Activated CD8-positive, alpha-beta T cell treated with anti-CD3 and anti-CD28 coated beads, Interleukin-2, amount 10 ng/mL, durations not matched to agents 7 days and 5 days (primary cell): ENCODE measurements at places on chromosomes 5 and 9.

- H3K36me3 ChIP-seq: no peaks in the 10 kb centered on the region
- no peak overlapping the region for H3K27ac ChIP-seq
Observed at GRCh38 chr5:111743988-111744387, 13.0 kb downstream of the NREP start.

GRCh38 chr9:76269789-76270188 is 124.4 kb downstream of the RFK start:
- H3K27me3 ChIP-seq: no peaks in the 10 kb centered on the region
- no peak overlapping the region for H3K27ac ChIP-seq

DNA sequence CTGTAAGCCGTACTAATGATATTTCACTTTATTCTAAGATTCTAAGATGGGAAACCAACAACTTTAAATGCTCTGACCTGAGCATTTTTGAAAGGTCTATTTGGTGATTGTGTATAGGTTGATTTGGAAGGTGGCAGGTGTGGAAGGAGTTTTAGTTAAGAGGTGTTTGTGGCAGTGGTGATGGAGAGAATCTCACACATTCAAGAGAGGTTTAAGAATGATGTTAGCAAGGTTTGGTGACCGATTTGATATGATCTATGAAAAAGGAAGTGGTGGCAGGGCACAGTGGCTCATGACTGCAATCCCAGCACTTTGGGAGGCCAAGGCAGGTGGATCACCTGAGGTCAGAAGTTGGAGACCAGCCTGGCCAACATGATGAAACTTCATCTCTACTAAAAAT is 319.2 kb upstream of the CD180 start:
- H3K36me3 ChIP-seq: peaks cover 22% of the 10 kb centered on the region
- H3K27ac ChIP-seq: peak overlapping the region; percentile 92
- peaks cover 58% of the 10 kb centered on the region for H3K4me1 ChIP-seq

- H3K27me3 ChIP-seq: no peaks in the 10 kb centered on the region
- peaks cover 19% of the 10 kb centered on the region for H3K4me1 ChIP-seq
- H3K36me3 ChIP-seq: peaks cover 78% of the 10 kb centered on the region
- H3K4me3 ChIP-seq: no peak overlapping the region
- H3K27ac ChIP-seq: no peak overlapping the region
Observed at GRCh38 chr9:2086971-2087370, 71.8 kb downstream of the SMARCA2 start.

DNA sequence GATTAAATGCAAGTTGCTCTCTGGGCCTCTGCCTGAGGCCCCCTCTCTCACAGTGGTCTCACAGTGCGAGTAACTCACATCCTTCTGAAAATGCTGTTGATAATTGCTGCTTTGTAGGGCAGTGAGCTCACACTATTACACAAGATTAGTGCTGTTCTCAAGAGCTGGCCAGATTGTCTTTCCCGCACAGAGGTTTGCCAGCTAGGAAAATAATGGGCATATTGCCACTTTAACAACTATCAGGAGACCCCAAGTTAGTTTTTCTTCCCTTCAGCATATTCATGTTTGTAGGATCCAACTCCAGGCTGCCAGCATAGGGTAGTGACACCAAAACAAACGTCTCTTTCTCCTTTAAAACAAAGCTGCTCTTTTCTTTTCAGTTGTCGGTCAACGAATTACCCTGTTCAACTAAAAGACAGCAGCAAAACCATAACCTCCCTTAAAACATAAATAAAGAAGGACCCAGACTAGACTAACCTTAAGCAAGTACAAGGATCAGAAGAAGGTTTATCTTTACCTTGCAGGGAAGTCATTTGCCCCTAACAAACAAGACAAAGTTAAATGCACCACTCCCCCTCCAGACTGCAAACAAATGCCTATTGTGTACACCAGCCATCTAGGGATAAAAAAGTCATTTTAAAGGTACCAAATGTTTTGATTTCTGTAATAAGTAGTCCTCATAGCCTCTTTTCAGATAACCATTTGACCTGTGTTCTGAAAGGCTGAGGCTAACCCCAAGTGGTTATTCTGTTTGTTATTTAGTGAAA is 91.4 kb downstream of the VCAN start:
- peaks cover 25% of the 10 kb centered on the region for H3K27me3 ChIP-seq
- H3K36me3 ChIP-seq: no peaks in the 10 kb centered on the region
- DNase-seq: no peak
- H3K4me1 ChIP-seq: peaks cover under 1% of the 10 kb centered on the region
- no peak overlapping the region for H3K27ac ChIP-seq

- peak; percentile 21 for DNase-seq
- peak overlapping the region; percentile 16 for H3K27ac ChIP-seq
- peaks cover 35% of the 10 kb centered on the region for H3K4me1 ChIP-seq
- H3K4me3 ChIP-seq: peak overlapping the region; percentile 2
- H3K27me3 ChIP-seq: peaks cover 3% of the 10 kb centered on the region
Observed at GRCh38 chr5:88826646-88827585, 56.1 kb downstream of the MEF2C start.
